ENCODE measurements at places on chromosomes 6 and 20.

DNA sequence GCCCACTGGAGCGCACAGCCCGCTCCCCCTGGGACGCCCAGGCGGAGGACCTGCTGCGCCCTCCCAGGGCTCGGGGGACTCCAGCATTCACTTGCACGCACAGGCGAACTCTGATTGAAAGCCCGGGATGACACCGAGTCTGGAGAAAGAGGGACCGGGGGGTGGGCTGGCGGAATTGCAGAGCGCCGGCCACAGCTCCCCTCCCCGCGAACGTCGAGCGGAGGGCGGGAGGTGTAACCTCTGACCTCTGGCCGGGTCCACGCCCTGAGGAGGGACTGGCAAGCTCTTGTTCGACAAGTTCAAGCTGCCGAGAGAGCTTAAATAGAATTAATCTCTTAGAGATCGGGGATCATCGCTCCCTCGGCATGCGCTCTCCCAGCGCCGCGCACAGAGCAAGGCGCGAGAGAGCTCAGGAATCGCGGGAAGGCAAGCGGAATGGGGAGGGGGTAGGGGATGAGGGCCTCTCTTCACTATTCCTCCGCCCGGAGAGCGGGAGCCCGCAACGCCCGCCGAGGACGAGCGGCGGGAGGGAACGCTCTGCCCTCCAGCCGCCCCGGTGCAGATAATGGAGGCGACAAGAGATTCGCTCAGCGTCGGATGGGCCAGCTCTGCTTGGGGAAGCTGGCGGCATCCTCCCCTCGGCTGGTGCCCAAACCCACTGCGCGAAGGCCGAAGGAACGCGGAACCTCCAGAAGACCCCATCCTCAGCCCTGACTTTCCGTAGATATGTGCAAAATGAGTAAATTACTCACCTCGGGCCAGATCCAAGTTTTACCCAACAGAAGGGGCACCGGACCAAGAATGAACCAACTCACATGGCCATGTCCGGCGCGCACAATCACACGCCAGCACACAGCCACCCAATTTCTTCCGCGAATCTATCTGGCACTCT is 761 bp upstream of the NR2E1 start:
- DNase-seq: no peak

GRCh38 chr6:21611485-21611884 is 17.9 kb downstream of the SOX4 start:
- DNase-seq: no peak

- no peak for DNase-seq
Measured at GRCh38 chr6:17536586-17536985, 63.5 kb upstream of the FAM8A1 start.

GRCh38 chr20:48706116-48706656 is 121.6 kb downstream of the PREX1 start:
- no peak for DNase-seq

DNA sequence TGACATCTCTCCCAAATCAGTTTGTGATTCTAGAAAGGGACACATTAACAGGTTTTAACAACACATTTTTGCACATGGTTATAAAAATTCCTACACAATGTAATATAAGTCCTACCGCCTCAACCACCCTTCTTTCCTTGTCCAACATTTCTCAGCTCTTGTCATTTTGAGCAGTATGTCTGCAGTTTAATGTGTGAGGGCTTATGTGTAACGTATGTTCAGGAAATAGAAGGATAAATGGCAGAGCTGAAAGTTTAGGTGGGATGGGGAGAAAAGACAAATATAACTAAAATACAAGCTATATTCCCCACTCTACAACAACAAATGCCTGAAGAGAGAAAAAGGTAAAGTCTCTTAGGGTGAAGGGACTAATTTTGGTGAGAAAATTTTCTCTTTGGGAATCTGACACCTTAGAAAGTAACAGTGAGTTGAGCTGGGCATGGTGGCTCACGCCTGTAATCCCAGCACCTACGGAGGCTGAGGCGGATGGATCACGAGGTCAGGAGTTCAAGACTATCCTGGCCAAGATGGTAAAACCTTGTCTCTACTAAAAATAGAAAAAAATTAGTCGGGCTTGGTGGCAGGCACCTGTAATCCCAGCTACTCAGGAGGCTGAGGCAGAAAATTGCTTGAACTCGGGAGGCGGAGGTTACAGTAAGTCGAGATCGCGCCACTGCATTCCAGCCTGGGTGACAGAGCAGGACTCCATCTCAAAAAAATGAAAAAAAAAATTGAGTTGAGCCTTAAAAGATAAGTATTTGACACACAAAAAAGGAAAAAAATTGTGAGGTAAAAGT is 5.1 kb downstream of the PNRC1 start:
- DNase-seq: no peak

DNA sequence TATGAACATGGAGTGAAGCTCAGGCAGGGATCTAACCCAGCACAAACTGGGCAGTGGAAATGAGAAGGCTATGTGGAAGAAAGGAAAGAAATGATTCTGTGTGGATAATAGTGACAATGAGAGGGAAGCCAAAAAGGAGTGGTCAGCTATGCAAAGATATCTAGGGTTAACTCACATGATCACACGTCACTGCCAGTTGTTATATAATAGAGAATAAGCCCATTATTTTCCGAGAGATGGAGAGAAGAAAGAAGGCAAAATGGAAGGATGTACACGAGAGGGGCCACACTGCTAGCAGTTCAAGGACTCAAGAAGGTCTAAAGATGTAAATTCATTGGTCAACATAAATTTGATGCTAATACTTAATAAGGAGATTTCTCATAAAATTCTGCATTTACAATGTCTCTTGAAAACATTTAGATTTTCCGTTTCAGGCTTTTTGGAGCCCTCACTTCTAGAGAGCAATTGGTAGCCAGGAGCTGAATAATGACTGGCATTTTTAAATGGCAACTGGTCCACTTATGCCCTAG is 18.8 kb upstream of the RCAN2 start:
- DNase-seq: no peak

- DNase-seq: no peak
Measured at GRCh38 chr6:4396044-4396443, 260.7 kb upstream of the ECI2 start.

DNA sequence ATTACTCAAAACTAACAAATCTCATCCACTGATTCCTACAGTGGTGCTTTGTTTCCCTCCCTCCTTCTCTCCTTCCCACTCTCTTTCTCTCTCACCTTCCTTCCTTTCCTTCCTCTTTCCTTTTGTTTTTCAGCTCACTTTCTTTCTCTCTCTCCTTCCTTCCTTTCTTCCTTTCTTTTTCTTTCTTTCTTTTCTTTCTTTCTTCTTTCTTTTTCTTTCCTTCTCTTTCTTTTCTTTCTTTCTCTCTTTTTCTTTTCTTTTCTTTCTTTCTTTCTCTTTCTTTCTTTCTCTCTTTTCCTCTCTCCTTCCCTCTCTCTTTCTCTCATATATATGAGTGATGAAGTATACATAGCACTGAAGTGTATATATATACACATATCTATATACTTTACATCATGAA is 241.4 kb downstream of the CENPW start:
- DNase-seq: no peak

GRCh38 chr6:111788379-111789276 is 84.6 kb downstream of the FYN start:
- no peak for DNase-seq

GRCh38 chr20:1707588-1708449 is 50.2 kb upstream of the SIRPG start:
- no peak for DNase-seq

- DNase-seq: peak; percentile 16
Measured at GRCh38 chr6:144377586-144378210, 92.6 kb downstream of the UTRN start.

DNA sequence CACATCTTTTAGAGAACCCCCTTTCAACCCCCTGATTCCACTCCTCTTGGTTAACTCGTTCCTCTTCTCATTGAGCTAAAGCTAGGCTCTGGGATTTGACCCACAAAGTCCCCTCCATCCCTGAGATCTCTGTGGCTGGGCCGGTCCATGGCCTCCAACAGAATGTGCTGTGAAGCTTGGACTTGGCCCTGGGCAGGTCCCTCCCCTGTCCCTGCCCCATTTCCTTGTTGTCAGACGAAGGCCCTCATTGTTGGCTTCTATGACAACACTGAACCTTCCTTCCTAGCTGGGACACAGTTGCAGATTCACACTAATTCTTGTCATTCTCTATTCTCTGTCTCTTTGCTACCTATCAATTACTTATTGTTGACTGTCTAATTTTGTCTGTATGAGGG is 156.1 kb downstream of the SYCP2 start:
- DNase-seq: no peak

- DNase-seq: no peak
Measured at GRCh38 chr20:20734475-20734948, 22.1 kb upstream of the RALGAPA2 start.

DNA sequence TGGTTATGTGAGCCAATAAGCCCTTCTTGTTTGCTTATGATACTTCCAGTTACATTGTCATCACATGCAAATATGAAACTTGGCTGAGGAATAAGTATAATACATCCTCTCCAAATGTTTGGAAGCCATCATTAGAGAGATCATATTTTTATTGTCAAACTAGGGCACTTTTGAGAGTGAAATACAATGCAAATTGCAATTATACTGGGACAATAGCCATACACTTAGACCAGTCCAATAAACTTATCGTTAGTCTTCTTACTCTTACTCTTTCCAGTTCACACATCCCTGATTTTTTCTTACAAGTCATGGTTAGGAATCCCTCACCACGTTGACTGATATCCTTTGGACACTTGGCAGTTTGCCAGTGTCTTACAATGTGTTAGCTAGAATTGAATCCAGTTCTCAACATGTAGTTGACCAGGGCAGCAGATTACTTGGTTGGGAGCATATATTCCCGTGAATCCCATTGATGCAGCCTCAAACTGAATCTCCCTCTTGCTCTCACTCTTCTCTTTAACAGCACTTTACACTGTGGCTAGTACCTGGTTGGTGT is 519.7 kb upstream of the ID4 start:
- no peak for DNase-seq

- DNase-seq: peak; percentile 78
Measured at GRCh38 chr20:59177266-59178250, 13.9 kb downstream of the ZNF831 start.

DNA sequence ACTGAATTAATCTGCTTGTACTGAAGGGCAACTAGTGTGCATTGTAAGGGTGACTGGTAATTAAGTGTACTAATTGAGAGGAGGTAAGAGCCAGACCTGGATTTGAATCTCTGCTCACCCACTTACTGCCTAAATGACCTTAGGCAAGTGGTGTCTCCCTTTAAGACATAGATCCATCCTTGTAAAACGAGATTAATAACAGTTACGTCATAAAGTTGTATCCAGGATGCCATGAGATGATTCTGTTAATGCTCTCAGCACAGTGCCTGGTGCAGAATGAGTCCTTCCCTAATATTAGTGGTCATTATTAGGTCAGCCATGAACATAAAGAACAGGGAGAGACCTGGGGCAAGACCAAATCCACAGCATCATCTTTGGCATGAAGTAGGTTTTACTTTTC is 470.1 kb downstream of the MAFB start:
- DNase-seq: no peak

DNA sequence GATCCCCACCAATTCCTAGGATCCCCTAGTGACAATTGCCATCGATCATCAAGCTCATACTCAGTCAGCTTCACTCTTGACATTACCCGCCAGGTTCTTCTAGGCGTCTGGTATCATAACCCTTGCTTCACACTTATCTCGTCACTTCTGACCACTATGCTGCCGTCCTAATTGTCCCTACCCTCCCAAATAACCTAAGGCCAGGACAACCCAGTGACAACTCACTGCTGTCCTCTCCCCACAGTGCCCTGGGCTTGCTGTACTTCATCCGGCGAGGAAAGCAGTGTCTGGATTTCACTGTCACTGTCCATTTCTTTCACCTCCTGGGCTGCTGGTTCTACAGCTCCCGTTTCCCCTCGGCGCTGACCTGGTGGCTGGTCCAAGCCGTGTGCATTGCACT is 3.7 kb downstream of the SYS1 start:
- no peak for DNase-seq

- no peak for DNase-seq
Measured at GRCh38 chr6:11273406-11274065, 41.1 kb upstream of the NEDD9 start.

Data from immature natural killer cell (primary cell).